ENCODE measurements at places on chromosomes 6 and 20. TPM values are rescaled to one million over a fixed set of nuclear protein-coding genes. Genes with fewer than 3 reads are reported as not detected.

- no peak for DNase-seq
Observed at GRCh38 chr20:59152559-59153354, 10.9 kb upstream of the ZNF831 start.

DNA sequence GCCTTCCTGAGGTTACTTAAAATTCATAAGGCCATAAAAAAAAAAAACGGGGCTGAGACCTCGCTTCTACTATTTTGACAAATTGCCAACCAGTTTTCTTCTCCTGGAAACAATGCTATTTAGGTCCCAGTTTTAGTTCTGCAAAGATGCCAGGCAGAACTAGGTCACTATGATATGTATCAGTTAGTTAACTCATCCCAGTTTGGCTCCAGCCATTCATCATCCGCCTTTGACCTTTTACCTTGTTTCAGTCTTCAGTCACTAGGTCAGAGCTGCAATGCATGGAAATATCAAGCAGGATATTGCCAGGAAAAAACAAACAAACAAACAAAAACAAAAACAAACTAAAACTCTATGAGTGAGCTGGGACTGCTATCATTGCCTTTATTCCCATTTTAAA, 29.8 kb upstream of the ENPP4 start:
- DNase-seq = no peak

- no peak for DNase-seq
Observed at GRCh38 chr20:51854921-51855320, 52.6 kb upstream of the SALL4 start.

DNA sequence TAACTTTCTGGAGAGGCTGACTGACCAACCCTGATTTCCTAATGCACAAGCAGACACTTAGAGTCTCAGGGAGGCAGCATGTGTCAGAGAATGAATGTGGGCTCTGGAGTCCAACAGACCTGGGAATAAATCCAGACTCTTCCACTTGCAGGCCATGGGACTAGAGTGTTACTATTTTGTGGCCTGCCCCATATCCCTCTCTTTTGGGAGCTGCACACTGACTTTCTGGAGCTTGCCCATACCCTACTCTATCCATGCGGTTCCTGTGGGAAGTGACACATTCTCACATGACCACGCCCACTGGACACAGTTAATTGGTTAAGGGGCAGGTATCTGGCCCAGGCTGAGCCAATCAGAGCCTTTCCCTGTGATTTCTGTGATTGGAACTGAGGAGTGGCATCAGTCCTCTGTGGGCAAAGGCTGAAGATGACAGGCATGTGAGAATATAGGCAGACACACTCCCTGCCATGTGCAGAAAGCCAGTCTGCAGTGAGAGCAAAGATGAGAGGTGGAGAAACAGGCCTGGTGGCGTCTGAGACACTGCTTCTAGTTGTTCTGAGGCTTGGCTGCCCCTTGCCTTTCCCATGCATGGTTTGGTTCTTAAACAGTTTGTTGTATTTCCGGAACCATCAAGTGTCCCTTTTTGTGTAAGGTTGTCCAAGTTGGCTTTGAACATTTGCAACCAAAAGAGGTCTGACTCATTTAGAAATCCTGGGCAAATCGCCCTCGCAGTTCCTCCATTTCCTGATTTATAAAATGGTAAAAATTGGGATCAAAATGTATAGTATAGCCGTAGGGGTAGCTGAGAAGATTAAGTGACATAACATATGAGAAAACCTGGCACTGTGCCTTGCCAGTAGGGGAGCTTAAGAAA, 125.6 kb downstream of the CDC5L start:
- no peak for DNase-seq

The SLC13A3 gene
- 0.30 TPM for total RNA-seq

DNA sequence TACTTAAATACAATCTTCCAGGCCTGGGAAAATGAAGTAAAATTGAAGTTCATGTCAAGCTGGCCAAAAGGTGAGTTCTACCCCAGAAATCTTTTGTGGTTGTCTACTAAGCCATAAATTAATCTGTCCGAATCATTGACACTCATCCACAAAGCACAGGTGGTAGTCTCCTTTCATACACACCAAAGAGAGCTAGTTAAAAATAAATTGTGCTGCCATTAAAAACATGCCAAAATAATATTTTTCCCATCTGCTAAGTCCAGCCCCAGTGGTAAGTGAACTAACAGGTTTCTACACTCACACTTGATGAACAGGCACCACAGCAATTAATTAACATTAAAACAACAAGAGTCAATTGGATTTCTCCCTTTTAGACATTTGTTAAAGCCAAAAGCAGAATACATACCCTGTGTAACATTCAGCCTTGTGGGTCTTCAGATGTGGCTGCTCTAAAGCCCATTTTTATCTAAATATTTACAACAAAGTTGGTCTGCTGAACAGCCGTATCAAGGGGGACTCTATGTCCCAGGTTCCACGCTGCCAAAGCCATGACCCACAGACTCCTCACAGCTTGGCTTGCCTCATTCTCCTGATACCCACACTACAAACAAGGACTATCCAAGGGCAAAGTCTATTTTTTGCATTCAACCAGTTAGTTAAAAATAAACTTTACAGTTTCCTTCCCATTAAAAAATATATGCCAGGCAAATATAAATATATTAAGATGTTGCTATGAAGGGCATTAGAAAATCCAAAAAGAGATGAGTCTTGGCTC, 490.4 kb downstream of the BMP2 start:
- DNase-seq = peak; percentile 49
